Large intestine (tissue), 12 donors: ENCODE measurements at places on chromosomes 5 and 9. TPM values are rescaled to one million over a fixed set of nuclear protein-coding genes. Genes with fewer than 3 reads are reported as not detected.

DNA sequence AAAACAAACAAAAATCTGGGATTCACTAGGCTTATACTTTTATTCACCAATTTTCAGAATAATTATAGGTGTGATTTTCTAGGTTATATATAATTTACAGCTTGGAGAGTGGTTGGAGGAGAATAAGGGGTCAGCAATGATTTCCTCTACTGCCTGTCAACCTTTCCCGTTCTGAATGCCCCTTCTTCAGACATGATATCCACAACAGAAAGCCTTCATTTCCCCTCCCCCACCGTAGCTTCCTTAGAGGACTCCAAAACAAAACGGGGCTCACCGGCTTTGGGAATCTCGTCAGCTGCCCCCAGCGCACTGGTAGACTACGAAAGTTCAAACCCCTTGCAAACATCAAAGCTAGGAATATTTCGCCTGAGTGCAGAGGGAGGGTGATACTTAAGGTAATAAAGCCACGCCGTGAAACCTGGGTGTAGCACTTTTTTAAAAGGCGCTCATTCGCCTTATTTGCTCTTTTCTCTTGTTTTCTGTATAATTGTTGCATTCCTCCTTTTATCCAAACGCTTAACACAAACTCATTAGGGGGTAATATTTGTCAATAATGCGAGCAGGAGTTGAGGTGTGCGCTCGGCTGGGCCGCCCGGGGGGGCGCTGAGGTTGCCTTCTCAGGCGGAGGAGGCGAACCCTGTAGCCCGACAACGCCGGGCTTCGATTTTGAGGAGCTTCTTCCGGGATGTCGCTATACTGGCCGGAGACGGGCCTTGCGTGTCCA, 2.4 kb downstream of the OTP start:
- no peak for DNase-seq

DNA sequence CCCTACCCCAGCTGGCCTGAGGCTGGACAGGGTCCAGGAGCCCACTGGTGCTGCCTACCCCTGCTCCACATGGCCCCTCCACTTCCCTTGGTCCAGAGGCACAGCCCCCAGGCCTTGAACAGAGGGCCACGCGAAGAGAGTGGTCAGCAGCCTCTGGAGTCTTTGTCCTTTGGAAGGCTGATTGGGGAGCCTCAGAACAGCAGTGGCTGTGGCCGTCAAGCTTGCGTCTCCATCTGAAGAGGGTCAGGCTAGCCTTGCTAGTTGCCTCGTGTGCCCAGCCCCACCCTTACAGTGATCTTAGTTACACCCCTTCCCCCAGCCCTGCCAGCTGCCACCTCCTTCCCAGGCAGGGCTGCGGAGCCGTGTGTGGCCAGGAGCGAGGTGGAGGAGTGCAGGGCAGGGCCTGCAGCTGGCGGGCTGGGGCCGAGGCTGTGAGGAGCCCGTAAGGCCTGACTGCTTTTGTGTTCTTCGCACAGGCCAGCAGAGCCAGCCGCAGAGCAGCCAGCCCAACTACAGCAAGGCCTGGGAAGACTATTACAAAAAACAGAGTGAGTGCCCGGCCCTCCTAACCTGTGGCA, 30.1 kb upstream of the PRDM12 start:
- no peak for DNase-seq

CERT1 gene
- 50.3 TPM for polyA plus RNA-seq

DNA sequence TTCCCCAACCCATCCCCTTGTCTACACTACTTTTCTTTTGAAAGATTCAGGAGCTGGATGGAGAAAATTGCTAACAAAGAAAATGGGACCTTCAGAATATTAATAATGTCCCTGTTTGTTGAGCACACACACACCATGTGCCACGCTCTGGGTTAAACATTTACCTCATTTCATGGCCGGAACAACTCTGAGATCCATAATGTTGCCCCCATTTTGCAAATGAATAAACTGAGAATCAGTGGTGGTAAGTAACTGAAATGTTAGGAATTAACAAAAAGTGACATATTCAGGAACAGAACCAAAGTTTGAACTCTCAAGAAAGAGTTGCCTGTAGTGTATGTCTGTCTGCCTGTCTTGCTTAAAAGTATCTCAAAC, 51.4 kb upstream of the SMAD5 start:
- no peak for DNase-seq

GRCh38 chr5:133343196-133343595, 269.1 kb downstream of the FSTL4 start:
- DNase-seq: no peak

GRCh38 chr5:151184316-151185042, 26.9 kb upstream of the ANXA6 start:
- DNase-seq: no peak

GRCh38 chr5:166497496-166498104, 1793.8 kb upstream of the WWC1 start:
- no peak for DNase-seq

GRCh38 chr5:105952875-105953274, 1717.9 kb downstream of the EFNA5 start:
- no peak for DNase-seq

HACD4 gene
- 4.8 TPM for polyA plus RNA-seq

FOXD4L3 gene
- 0.12 TPM for polyA plus RNA-seq

GRCh38 chr9:111759762-111760639, 34.7 kb downstream of the SHOC1 start:
- peak; percentile 81 for DNase-seq

ELOVL7 gene
- 77.3 TPM for polyA plus RNA-seq

ATP10B gene
- polyA plus RNA-seq: 35.6 TPM

POLE3 gene
- polyA plus RNA-seq: 48.0 TPM

CCDC183 gene
- polyA plus RNA-seq: 27.4 TPM

- no peak for DNase-seq
Measured at GRCh38 chr9:105392531-105392930, 55.3 kb upstream of the FSD1L start.

DNA sequence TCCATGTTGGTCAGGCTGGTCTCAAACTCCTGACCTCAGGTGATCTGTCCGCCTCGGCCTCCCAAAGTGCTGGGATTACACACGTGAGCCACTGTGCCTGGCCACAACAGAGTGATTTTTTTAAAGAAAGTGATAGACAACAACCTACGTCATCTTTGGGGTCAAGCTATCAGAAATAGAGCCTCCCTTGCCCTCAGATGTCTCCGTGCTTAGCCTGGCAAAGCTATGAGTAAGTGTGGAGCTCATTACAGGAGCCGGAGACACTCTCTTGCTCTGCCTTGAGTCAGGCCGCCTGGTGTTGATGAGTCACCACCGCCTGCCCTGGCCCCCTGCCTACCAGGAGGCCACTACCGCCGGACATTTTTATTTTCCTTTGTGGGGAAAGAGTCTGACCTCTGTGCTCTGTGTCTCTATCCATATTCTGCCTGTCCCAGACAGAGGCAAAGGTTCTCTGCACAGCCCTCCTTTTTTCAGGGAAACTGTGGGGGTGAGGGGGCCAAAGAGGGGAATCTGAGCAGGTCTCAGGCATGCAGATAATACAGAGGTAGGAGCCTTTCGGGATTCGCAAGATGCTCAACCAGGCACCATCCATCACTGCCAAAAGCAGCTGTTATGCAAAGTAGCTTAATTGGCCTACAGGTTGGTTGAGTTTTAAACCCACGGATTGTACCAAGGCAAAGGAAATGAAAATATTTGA, 123.7 kb upstream of the CPEB4 start:
- DNase-seq: peak; percentile 89
